ENCODE measurements at places on chromosomes 5 and 9. TPM values are rescaled to one million over a fixed set of nuclear protein-coding genes. Genes with fewer than 3 reads are reported as not detected.

The AMACR gene
- 12.8 TPM for total RNA-seq

The FAM153A gene
- total RNA-seq = 6.7 TPM

The GABRB2 gene
- not detected for total RNA-seq

The UBQLN1 gene
- 95.1 TPM for total RNA-seq

The MUSK gene
- not detected for total RNA-seq

- DNase-seq = no peak
- H3K36me3 ChIP-seq = no peaks in the 10 kb centered on the region
- H3K27me3 ChIP-seq = no peaks in the 10 kb centered on the region
- H3K4me3 ChIP-seq = no peak overlapping the region
Measured at GRCh38 chr9:14535161-14535955, 157.9 kb downstream of the ZDHHC21 start.

DNA sequence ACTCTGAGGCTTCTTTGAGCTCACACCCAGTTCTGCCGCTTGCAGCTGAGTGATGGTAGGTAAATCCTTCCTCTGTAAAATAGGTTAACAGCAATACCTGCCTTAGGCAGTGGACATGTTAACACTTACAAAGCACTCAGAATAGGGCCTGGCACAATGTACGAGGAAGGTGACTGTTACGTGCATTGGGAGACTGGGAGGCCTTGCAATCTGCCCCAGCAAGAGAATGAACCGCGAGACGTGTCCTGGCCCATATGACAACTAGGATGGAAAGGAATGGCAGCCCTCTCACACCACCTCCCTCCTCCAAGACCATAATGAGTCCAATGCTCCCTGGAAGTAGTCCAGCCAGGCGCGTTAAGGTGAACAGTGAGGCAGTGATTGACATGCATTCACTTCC lies 23.1 kb upstream of the AKNA start:
- peaks cover under 1% of the 10 kb centered on the region for H3K4me1 ChIP-seq
- H3K4me3 ChIP-seq = no peak overlapping the region
- H3K27ac ChIP-seq = no peak overlapping the region
- H3K27me3 ChIP-seq = no peaks in the 10 kb centered on the region
- no peak for DNase-seq
- no peaks in the 10 kb centered on the region for H3K36me3 ChIP-seq

- no peaks in the 10 kb centered on the region for H3K36me3 ChIP-seq
- peak overlapping the region; percentile 74 for H3K4me3 ChIP-seq
- DNase-seq = peak; percentile 47
- H3K4me1 ChIP-seq = peaks cover 23% of the 10 kb centered on the region
Measured at GRCh38 chr9:136847826-136848392, 1.3 kb upstream of the PHPT1 start.

- peaks cover 100% of the 10 kb centered on the region for H3K4me1 ChIP-seq
- H3K27me3 ChIP-seq = no peaks in the 10 kb centered on the region
- no peak for DNase-seq
- no peak overlapping the region for H3K4me3 ChIP-seq
- H3K36me3 ChIP-seq = no peaks in the 10 kb centered on the region
Measured at GRCh38 chr5:132439521-132440089, 51.0 kb downstream of the IRF1 start.

GRCh38 chr9:38058452-38059232 lies 10.4 kb downstream of the SHB start:
- DNase-seq = no peak
- H3K27me3 ChIP-seq = no peaks in the 10 kb centered on the region
- no peak overlapping the region for H3K4me3 ChIP-seq
- no peak overlapping the region for H3K27ac ChIP-seq

- no peak for DNase-seq
- no peak overlapping the region for H3K4me3 ChIP-seq
- no peaks in the 10 kb centered on the region for H3K27me3 ChIP-seq
- H3K4me1 ChIP-seq = no peaks in the 10 kb centered on the region
- H3K27ac ChIP-seq = no peak overlapping the region
- peaks cover 47% of the 10 kb centered on the region for H3K36me3 ChIP-seq
Measured at GRCh38 chr9:32486839-32487562, 39.0 kb downstream of the RIGI start.

GRCh38 chr5:177964471-177964870 lies 31.6 kb downstream of the PROP1 start:
- no peaks in the 10 kb centered on the region for H3K27me3 ChIP-seq
- no peaks in the 10 kb centered on the region for H3K36me3 ChIP-seq
- H3K4me3 ChIP-seq = no peak overlapping the region
- no peak overlapping the region for H3K27ac ChIP-seq
- H3K4me1 ChIP-seq = no peaks in the 10 kb centered on the region
- no peak for DNase-seq

- peaks cover 26% of the 10 kb centered on the region for H3K36me3 ChIP-seq
- DNase-seq = no peak
- no peak overlapping the region for H3K4me3 ChIP-seq
Measured at GRCh38 chr9:129919277-129919676, 84.0 kb downstream of the USP20 start.

DNA sequence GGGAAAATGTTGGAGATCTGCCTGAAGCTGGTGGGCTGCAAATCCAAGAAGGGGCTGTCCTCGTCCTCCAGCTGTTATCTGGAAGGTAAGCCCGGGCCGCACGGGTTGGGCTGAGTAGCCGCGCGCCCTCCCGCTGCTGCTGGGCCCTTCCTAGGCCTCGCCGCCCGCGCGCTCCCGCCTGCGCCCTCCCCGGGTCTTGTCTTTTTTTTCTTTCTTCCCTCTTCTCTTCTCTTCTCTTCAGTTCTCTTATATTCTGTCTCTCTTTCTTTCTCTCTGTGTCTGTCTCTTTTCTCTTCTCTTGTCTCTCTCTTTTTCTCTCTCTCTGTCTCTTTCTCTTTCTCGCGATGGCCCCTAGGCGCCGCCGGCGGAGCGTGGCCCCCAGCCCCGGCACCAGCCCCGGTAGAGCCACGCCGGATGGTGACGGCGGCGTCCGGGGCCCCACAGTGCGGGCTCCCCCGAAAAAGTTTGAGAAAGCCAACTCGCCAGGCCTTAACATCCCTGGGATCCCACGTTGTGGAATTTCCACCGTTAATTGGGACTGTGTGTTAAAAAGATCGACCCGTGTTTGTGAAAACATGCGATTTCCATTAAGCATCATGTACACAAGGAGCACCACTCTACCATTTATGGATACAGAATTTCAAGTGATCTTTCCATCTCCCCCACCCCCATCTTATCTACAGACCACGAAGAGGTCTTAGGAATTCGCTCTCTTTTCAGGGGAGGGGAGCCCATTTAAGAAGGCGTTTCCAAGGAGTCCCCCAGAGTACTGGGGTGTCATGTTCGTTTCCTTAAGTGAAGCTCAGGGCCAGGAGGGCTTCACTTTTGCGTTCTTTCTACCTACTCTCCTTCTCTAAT lies 616 bp downstream of the ABL1 start:
- H3K4me3 ChIP-seq = peak overlapping the region; percentile 18
- H3K27ac ChIP-seq = peak overlapping the region; percentile 46
- no peaks in the 10 kb centered on the region for H3K27me3 ChIP-seq
- DNase-seq = peak; percentile 50

GRCh38 chr9:134179918-134180785 lies 15.8 kb upstream of the RNU6ATAC start:
- H3K4me3 ChIP-seq = no peak overlapping the region
- H3K27me3 ChIP-seq = no peaks in the 10 kb centered on the region
- DNase-seq = peak; percentile 26
- no peak overlapping the region for H3K27ac ChIP-seq
- H3K36me3 ChIP-seq = no peaks in the 10 kb centered on the region

DNA sequence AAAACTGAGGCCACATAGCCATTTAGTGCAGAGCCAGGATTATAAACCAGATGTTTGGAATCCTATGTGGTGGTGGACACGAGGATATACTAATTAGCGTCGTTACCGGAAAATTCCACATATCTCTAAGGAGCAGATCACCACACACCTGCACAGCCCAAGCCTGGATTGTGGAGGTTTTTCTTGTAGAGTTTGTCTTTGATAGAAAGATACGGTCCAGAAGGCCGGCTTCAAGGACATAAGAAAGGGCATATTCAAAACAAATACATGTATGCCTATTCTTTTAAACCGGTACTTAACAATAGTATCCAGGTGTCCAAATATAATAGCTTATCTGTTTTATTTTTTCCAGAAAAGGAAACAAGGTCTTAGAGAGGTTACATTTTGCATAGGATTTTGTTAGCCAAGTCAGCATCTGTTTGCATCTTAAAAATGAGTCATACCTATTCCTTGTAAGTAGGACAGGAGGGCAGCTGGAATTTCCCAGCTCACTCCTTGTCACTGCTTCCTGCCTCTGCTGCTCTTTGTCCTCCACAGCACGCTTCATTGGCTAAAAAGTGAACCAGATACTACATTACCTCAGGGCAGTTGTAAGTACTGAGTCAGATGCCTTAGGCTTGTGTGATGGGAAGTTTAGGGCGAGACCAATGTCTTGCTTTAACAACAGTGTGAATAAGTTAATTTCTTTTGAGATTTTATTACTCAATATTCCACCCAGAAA lies 3.6 kb downstream of the TMC1 start:
- no peak overlapping the region for H3K4me3 ChIP-seq
- DNase-seq = no peak
- H3K4me1 ChIP-seq = peaks cover 23% of the 10 kb centered on the region
- H3K36me3 ChIP-seq = no peaks in the 10 kb centered on the region

DNA sequence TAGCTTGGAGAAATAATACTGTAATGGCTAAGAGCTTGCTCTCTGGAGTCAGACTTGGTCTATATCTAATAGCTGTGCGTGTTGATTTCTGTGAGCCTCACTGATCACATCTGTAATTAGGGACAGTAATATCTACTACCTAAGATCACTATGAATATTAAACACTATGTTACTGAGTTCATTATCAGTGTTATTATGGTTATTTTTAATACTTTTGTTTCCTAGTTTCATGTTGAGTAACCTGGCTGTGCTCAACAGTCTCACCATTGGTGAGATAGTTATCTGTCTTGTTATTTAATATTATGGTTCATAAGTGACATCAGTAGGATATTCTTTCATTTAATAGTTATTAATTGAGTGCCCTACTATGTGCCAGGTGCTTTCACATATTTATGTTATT lies 22.4 kb upstream of the CAVIN4 start:
- no peaks in the 10 kb centered on the region for H3K27me3 ChIP-seq
- no peaks in the 10 kb centered on the region for H3K36me3 ChIP-seq
- no peaks in the 10 kb centered on the region for H3K4me1 ChIP-seq

- peaks cover 12% of the 10 kb centered on the region for H3K4me1 ChIP-seq
- no peak overlapping the region for H3K4me3 ChIP-seq
- no peak overlapping the region for H3K27ac ChIP-seq
- DNase-seq = no peak
- peaks cover 46% of the 10 kb centered on the region for H3K36me3 ChIP-seq
Measured at GRCh38 chr5:96772542-96772941, 35.2 kb downstream of the ERAP1 start.

DNA sequence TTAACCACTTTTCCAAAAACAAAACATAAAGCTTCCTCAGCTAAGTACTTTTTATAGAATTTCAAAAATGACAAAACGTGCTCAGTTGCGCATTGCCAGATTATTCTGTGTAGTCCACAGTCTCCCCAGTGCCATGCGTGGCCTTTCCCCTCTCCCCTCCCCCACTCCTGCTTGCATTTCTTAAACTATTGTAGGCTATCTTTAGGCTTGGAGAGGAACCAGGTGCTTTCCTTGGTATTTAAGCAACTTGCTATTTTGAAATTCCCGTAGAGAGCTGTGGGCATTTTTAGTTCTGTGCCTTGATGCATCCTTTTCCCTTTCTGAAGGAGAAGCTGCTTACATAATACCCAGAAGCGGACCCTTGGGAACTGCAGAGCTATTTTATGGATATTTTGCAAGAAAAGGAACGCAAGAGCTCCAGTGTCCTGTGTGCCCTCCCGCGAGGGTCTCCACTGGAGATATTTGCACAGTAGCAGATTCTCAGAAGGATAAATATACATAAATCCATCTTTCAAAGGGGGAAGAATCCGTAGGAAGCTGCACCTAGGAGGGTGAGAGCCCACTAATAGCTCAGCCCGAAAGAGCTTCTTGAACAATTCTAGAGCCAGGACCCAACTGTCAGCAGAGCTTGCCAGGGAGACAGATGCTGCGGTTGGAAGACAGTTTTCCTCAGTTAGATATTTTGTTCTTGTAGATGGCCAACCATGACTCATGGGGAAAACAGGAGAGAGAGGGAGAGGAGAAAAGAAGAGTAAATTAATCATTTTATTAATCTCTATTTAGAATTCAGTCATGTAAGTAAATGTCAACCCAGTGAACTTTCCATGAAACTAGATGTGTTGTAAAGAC lies 1298.3 kb upstream of the WWC1 start:
- no peak overlapping the region for H3K27ac ChIP-seq
- no peak for DNase-seq
- H3K4me3 ChIP-seq = no peak overlapping the region
- H3K4me1 ChIP-seq = no peaks in the 10 kb centered on the region
- no peaks in the 10 kb centered on the region for H3K36me3 ChIP-seq
- H3K27me3 ChIP-seq = no peaks in the 10 kb centered on the region

GRCh38 chr9:87596862-87597261 lies 99.2 kb downstream of the DAPK1 start:
- no peak for DNase-seq
- no peaks in the 10 kb centered on the region for H3K27me3 ChIP-seq
- H3K27ac ChIP-seq = no peak overlapping the region
- H3K4me1 ChIP-seq = no peaks in the 10 kb centered on the region
- no peaks in the 10 kb centered on the region for H3K36me3 ChIP-seq
- H3K4me3 ChIP-seq = no peak overlapping the region

GRCh38 chr5:13581132-13581531 lies 363.4 kb downstream of the DNAH5 start:
- no peaks in the 10 kb centered on the region for H3K27me3 ChIP-seq
- no peak for DNase-seq
- no peak overlapping the region for H3K4me3 ChIP-seq
- H3K4me1 ChIP-seq = no peaks in the 10 kb centered on the region
- H3K27ac ChIP-seq = no peak overlapping the region

- H3K4me1 ChIP-seq = no peaks in the 10 kb centered on the region
- H3K4me3 ChIP-seq = no peak overlapping the region
- no peaks in the 10 kb centered on the region for H3K27me3 ChIP-seq
- no peak overlapping the region for H3K27ac ChIP-seq
- no peak for DNase-seq
- H3K36me3 ChIP-seq = no peaks in the 10 kb centered on the region
Measured at GRCh38 chr5:13263701-13264100, 680.8 kb downstream of the DNAH5 start.

DNA sequence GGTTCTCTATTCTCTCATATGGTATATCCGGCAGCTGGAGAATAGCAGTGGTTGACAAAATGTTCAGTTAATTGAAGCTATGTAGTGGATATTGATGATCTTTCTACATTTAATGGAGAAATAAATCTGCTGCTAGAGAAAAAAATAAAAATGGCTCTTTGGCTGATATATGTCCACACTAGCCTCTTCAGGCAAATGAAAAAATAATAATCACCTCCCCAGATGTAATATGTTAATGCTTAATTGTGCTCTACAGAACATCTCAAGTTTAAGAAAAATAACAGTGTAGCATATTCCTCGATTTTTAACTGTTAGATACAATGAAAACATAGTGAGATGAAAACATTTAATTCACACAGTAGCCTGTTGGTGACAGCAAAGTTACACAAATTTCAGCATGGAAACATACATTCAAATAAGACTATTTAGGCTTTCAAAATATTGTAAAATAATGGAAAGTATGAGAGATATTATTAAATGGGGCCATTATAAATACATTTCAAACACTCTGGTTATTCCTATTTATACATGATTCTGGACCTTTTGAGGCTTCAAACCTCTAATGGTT lies 543.0 kb downstream of the MAT2B start:
- no peaks in the 10 kb centered on the region for H3K36me3 ChIP-seq
- H3K27ac ChIP-seq = no peak overlapping the region
- H3K4me3 ChIP-seq = no peak overlapping the region
- H3K27me3 ChIP-seq = no peaks in the 10 kb centered on the region
- no peaks in the 10 kb centered on the region for H3K4me1 ChIP-seq
